Progenitor cell of endocrine pancreas (in vitro differentiated cells): ENCODE measurements at places on chromosomes 13 and 19.

GRCh38 chr13:44224450-44225149 is 149.0 kb upstream of the SERP2 start:
- H3K4me1 ChIP-seq = no peaks in the 10 kb centered on the region
- DNase-seq = no peak
- no peak overlapping the region for H3K27ac ChIP-seq

GRCh38 chr13:107141767-107142166 is 573.8 kb upstream of the ARGLU1 start:
- H3K4me1 ChIP-seq = no peaks in the 10 kb centered on the region
- H3K27ac ChIP-seq = no peak overlapping the region
- no peaks in the 10 kb centered on the region for H3K27me3 ChIP-seq
- DNase-seq = no peak

DNA sequence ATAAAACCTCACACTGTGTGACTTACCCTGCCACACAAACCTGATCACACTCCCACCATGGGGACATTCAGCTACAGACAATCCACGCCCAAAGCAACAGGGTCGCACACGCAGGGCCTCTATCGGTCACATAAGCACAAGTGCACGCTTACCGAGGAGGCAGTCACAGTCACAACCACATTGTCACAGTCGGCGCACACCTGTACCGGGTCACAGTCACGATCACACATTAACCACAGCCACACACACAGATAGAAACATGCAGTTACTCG is 579 bp downstream of the ZNF566 start:
- no peak for DNase-seq
- peak overlapping the region; percentile 98 for H3K4me3 ChIP-seq
- H3K27ac ChIP-seq = peak overlapping the region; percentile 100
- H3K36me3 ChIP-seq = peaks cover 15% of the 10 kb centered on the region
- H3K27me3 ChIP-seq = no peaks in the 10 kb centered on the region

- no peaks in the 10 kb centered on the region for H3K36me3 ChIP-seq
- peaks cover 2% of the 10 kb centered on the region for H3K27me3 ChIP-seq
- no peak overlapping the region for H3K4me3 ChIP-seq
- H3K4me1 ChIP-seq = peaks cover 1% of the 10 kb centered on the region
Observed at GRCh38 chr13:48750588-48751383, 97.1 kb downstream of the CYSLTR2 start.

- H3K4me3 ChIP-seq = no peak overlapping the region
- peaks cover 3% of the 10 kb centered on the region for H3K36me3 ChIP-seq
- peaks cover 24% of the 10 kb centered on the region for H3K4me1 ChIP-seq
Observed at GRCh38 chr13:73056565-73056962, 2.2 kb upstream of the KLF5 start.
